Left renal cortex interstitium (tissue), 4 donors: ENCODE measurements at places on chromosomes 11 and 22.

- DNase-seq: no peak
Measured at GRCh38 chr22:39994041-39994565, 651 bp upstream of the FAM83F start.

DNA sequence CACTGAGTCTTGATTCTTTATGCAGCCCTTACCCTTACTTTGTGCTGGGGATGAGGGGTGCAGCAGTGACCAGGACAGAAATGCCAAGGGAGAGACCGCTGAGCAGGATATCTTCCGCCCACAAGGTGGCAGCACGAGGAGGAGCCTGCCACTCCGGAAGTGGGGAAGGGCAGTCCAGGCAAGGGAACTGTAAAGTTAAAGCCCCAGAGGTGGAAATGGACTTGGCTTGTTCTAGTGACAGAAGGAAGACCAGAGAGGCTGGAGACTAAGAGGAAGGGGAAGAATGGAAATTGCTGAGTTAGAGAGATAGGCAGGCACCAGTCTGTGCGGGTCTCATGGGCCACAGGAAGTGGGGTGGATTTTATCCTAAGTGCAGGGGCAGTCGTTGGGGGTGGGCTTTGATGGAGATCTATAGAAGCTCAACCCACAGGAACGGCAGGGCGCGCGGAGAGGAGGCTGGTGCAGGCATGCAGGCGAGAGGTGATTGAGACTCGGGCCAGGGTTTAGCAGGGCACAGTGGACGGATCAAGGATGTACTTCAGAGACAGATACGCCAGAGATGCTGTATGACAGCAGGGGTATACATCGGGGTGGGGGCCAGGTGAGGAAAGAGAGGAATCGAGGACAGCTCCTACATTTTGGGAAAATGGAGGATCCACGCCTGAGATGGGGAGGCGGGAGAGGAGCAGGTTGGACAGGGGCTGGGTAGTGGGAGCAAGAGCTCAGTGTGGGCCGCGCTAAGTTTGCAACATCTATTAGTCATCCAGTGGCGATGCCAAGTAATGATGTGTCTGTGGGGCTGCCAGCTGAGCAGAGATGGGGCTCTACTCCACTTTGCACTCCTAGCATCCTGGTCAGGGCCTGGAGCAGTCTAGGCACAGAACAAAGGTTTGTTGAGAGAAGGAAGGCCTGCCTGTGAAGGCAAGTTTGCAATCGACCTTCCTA is 3.3 kb upstream of the GRK2 start:
- DNase-seq: no peak

GRCh38 chr11:15476371-15476917 is 361.7 kb downstream of the INSC start:
- no peak for DNase-seq

DNA sequence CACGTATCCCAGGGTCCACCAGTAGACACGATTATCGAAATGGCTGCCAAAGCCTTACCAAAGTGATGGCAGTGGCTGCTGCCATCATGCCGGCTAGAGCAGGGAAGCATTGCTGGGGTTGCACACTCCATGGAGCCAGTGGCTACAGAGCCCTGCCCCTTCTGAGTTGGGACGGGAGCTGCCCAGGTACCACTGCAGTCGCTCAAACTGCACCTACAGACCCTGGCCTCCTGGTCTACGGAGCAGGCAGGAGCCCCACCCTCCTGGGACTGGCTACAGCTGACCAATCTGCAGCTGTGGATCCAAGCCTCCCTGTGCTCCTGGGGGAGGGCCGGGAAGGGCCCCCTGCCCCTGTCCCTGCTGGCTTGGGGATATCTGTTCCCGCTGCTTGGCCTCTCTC is 111.4 kb downstream of the ATG16L2 start:
- DNase-seq: no peak

DNA sequence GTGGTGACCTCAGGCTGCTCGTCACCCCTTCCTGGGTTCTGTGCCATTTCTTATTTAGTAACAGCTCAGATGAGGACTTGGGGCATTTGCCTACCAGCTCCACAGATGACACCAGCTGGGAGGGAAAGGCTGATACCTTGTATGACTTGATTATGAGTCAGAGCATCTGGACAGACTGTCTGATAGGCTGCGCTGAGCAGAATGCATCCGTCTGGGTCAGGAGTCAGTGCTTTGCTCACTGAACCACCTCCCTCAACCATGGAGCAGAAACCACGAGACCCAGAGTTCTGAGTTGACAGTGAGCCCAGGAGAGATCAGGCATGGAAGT is 6.8 kb downstream of the ST14 start:
- DNase-seq: no peak

GRCh38 chr11:110093407-110094297 is 460 bp downstream of the ZC3H12C start:
- no peak for DNase-seq

GRCh38 chr11:120304526-120304925 is 20.6 kb upstream of the TLCD5 start:
- DNase-seq: no peak
